HepG2 (cell line): ENCODE measurements at places on chromosomes 11 and 22. TPM values are rescaled to one million over a fixed set of nuclear protein-coding genes. Genes with fewer than 3 reads are reported as not detected.

Gene DNAJB7
- not detected in 2 replicates for total RNA-seq

Gene BDNF
- 0.02 TPM in 1 of 2 replicates, not detected in the other for total RNA-seq

Gene APOBEC3H
- 0.31 and 1.0 TPM in 2 replicates for total RNA-seq

DNA sequence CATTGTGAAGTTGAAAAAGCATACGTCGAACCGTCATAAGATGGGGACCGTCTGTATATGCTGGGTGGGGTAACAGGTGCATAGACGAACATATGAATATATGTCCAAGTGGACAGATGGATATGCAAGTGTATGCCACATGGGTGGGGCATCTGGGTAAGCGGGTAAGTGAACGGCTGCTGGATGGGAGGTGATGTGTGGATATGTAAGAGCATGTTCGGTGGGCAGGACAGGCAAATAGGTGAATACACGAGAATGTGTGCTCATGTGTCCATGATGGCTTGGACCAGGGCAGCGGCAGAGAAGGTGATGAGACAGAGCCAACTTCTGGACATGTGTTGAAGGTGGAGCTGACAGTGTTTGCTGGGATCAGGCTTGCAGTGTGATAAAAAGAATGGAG lies 12.0 kb downstream of the IFITM10 start:
- DNase-seq = no peak

GRCh38 chr11:92767416-92767815 lies 202.0 kb upstream of the MTNR1B start:
- no peak for DNase-seq

GRCh38 chr11:125165843-125166763 lies 1.6 kb downstream of the PKNOX2 start:
- no peak for DNase-seq

DNA sequence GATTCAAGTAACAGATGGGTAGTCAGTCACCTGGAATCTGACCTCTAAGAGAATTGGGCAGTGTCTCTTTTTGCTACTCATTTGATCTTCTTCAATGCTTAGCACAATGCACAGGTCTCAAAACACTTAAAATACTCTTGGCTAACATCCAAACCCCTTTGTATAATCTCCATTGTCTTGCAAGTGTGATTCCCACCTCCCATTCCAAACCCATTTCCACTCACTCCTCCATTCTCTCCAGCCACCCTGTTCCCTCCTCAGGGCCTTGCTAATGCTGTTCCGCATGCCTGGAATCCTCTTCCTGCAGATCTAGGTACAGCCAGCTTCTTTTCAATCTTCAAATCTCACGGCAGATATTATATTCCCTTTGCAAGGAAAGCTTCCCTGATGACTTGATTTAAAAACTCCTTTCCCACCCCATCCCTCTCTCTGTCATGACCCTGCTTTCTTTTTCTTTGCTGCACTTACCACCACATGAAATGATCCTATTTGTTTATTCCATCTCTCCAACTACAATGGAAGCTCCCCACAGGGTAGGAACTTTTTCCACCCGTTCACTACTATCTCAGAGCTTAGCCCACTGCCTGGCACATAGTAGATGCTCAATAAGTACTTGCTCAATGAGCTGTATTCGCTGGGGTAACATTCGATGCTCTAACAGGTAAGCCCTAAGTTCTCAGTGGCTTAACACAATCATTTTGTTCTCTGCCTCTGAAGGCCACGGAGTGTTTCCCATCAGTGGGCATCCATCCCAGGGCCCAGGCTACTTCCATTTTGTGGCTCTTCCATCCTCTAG lies 121.7 kb downstream of the MN1 start:
- DNase-seq = no peak

GRCh38 chr22:47645450-47645914 lies 883.0 kb downstream of the TBC1D22A start:
- no peak for DNase-seq

DNA sequence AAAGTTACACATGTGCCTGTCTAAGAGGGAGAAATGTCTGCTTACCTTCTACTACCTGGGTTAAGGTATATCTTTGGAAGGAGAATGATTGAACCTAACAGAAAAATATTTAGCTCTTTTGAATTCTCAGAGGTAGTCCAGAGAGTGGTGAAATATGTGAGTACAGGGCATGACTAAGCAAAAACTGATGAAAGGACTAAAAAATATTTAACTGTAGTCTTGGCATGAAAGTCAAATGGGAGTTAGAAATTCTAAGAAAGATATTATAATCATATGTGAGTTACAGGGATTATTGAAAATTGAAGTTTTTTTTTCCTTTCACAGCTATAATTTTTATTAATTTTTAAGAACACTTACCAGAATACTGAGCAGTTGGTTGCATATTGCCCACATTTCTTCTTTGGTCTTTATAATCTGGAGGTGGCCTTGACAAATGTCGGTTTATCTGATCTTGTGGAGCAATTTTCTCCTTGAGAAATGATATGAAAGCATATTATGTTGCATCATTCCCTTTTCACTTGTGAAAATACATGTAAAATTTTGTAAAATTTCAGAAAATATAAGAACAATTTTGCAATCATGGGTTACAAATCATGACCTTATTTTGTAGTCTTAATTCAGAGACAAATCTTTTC lies 61.4 kb upstream of the MTMR2 start:
- DNase-seq = no peak

DNA sequence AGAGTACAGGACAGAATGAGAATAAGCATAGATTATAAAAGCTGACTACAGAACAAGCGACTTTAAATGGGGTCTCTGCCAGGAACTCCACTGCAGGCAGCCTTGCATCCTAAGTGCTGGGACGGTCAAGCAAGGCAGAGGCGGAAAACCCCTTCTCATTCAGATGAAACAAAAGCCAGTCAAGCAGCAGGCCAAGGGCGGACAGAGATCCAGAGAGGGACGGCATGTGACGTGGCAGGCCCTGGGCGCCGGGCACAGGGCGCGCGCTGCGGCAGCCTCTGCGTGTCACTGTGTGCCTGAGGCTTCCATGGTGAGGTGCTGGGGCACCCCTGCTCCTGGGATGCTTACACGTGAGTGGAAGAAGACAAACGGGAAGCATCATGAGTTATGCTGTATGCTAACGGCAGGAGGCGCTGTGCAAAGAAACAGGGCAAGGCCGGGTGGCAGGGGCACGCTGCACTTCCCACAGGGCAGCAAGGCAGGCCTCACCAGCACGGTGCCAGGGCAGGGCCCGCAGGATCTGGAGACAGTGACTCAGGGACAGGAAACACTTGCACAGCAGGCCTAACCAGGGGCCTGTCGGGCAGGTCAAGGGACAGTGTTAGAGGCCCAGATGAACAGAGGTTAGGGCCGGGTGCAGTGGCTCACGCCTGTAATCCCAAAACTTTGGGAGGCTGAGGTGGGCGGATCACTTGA lies 6.2 kb downstream of the TOLLIP start:
- DNase-seq = no peak

GRCh38 chr11:121715405-121715804 lies 262.6 kb upstream of the SORL1-AS1 start:
- no peak for DNase-seq

GRCh38 chr11:105907319-105907718 lies 114.7 kb downstream of the MSANTD4 start:
- DNase-seq = no peak

DNA sequence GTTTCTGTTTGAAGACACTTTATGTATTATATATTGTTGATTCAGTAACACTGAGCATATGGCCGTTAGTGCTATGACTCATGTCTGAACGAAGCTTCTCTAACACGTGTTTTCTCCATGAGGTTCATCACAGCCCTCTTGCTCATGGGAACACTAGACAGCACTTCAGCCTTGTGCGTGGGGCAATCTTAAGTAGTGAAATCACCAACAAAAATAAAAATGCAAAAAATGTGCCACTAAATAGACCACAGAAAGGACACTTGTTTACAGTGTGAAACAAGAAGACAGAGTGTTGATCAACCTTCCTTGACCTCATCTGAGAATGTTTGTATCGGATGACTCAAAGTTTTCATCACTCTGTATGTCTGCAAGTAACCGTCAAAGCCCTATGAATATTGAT lies 94.5 kb downstream of the FDX1 start:
- no peak for DNase-seq
